H54 (cell line): ENCODE measurements at places on chromosomes 1 and 21.
A peak's percentile ranks its signal among the peaks of the same experiment; 100 is the strongest.

DNA sequence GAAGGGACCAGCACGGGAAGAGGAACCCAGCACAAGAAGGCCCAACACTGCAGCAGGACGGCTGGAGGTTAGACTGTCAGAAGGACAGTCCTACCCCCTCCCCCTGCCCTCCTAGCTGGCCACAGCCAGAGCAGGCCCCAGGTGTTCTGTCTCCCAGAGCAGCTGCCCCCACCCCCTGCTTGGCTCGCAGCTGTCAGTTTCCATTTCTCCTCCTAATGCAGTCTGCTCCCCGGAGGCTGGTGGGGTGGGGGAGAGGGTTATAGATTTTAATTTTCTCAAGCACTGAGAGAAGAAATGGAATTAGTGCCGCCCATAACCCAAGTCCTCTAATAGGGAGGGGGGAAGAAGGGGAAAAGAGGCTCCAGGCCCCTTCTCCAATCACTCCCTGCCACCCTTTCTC is 13.0 kb upstream of the PEAR1 start:
- no peak for DNase-seq

DNA sequence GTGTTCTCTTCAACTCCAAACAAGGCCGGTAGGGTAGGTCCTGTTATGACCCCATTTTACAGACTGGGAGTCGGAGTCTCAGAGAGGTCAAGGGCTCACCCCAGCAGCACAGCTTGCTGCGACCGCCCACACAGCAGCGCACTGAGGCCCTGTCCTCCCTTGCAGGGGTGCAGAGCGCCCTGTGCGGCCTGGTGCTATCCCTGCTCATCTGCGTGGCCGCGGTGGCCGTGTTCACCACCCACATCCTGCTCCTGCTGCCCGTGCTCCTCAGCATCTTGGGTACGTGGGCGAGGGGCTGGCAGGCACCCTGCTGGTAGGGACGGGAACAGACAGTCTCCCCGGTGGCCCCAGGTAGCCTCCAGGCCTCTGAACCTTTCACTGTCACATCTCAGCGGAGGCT is 55.9 kb downstream of the DISP3 start:
- no peak for DNase-seq

GRCh38 chr1:27018316-27018715 is 5.7 kb upstream of the TENT5B start:
- DNase-seq = no peak

GRCh38 chr1:9101510-9102146 is 27.3 kb downstream of the GPR157 start:
- peak; percentile 42 for DNase-seq

GRCh38 chr21:37372951-37373350 is 6.4 kb downstream of the DYRK1A start:
- DNase-seq = no peak

DNA sequence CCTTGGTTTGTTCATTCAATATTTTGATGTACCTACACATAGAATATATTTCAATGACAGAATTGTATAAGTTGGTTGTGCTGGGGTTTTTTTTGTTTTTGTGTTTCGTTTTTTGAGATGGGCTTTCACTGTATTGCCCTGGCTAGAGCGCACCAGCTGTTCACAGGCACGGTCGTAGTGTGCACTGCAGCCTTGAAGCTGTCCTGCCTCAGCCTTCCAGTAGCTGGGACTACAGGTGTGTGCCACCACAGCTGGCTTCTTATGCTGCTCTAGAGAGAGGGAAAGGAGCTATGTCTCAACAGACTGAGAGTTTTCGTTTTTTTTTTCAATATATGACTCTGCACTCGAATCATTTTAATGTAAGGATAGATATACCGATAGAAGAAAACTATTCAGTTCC is 102.6 kb downstream of the NTNG1 start:
- DNase-seq = no peak

GRCh38 chr1:160376525-160377131 is 9.8 kb downstream of the NHLH1 start:
- DNase-seq = peak; percentile 66

GRCh38 chr1:33363470-33363861 is 42.6 kb upstream of the A3GALT2 start:
- DNase-seq = no peak

DNA sequence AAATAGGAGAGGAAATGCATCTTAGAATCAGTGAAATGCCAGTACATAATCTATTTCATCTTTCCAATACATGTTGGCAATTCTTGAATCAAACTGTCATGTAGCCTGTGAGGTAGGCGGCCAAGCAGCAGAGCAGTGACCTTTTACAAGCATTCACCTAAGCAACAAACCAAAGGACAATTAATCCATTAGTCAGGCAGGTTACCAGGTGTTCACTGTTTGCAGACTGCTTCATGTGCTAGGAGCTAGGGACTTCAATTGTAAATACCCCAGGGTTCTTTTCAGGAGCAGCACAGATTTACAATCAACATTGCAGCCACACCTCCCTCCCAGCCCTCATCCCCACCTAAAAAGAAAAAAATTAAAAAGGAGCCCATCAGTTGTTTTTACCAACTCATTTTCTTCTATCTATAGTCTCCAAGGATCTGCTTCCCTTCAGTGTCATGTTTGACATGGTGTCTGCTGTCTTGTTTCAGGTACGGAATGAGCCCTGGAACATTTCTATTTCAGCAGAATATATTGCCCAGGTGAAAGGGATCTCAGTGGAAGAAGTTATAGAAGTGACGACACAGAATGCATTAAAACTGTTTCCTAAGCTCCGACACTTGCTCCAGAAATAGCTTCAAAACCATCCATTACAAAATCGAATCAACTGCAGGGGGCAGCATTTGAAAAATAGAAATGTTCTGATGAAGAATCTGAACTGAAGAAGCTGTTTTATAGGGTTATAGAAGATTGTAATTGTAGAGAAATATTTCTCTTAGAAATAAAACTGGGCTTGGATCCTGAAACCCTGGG is 23.0 kb downstream of the TATDN3 start:
- DNase-seq = no peak

- no peak for DNase-seq
Measured at GRCh38 chr1:115412286-115412685, 74.2 kb upstream of the NGF start.

- DNase-seq = no peak
Measured at GRCh38 chr1:81702903-81703302, 97.8 kb upstream of the ADGRL2 start.

- no peak for DNase-seq
Measured at GRCh38 chr1:151680391-151680790, 36.2 kb downstream of the CELF3 start.

GRCh38 chr21:44265734-44266270 is 4.1 kb upstream of the DNMT3L start:
- DNase-seq = no peak

GRCh38 chr1:1082239-1082775 is 8.2 kb upstream of the RNF223 start:
- no peak for DNase-seq

DNA sequence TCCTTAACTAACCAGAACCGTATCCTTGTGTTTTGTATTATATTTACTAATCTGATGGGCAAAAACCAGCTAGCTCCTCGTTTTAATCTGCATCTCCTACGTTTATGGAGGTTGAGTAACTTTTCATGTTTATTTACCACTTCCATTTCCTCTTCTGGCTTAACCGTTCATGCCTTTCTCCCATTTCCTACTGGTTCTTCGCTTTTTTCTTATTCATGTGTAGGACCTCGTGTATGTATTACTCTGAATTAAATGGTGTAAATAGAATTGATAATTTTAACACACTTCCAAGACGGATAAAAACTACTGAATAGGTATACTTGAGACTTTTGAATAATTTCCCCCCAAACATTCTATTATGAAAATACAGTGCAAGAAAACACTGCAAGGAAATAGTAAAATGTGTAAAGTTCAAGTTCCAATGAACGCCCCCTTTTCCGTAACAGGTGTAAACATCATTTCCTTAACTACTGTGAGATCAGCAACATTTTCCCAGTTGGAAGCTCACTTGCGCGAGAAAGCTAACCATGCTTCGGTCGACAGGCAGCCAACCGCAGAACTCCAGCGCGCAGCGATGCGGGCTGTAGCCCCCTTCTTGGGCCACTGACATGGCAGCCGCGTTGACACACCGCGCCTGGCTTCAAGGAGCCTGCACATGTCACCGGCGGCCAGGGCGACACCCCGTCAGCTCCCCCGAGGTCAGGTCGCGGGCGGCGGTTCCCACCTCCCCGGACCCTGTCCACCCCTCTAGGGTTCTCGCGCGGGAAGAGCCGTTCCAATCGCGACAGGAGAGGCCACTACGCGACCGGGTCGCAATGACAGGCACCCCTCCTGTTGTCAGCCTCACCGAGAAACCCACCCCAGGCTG is 816 bp downstream of the EDEM3 start:
- peak; percentile 16 for DNase-seq

GRCh38 chr1:91795591-91796389 is 90.2 kb downstream of the TGFBR3 start:
- no peak for DNase-seq

- no peak for DNase-seq
Measured at GRCh38 chr1:228803421-228803820, 68.1 kb downstream of the RHOU start.

DNA sequence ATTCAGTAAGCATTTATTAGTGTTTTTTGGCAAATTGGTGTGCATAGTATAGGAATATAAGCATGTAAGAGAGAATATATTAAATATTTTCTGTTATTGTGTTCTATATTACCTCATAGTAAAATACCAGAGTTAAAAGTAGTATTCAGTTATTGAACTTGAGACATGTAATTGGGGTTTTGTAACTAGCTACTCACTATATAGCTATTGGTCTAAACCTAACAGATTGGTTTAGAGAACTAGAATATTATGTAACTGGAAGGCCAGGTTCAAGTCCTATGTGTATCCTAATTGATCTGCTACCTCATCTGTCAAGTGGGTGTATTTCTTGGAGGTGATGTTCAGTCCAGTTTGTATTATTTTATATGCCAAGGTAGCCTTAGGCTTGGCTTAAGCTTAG is 26.3 kb downstream of the CLIC4 start:
- DNase-seq = no peak

- DNase-seq = no peak
Measured at GRCh38 chr1:156615946-156616345, 3.3 kb upstream of the HAPLN2 start.

DNA sequence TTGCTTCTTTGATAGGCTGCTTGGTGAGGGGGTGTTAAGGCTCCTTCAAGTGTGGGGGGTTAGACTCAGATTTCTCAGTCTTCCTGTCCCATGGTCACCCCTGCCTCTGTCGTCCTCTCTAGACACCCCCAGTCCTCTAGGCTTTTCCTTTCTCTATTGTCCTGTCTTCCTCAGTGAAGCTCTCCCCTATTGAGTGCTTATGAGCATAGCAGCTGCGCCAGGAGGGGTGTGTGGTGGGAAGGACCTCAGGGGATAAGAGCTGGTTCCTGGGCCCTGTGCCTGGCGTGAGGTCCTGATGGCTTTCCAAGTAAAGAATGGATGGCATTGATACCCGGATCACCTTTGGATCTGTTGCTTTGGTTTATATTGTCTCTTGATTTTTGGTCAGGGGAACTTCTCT is 69.1 kb downstream of the DIP2A start:
- DNase-seq = no peak

- no peak for DNase-seq
Measured at GRCh38 chr1:89771991-89772560, 48.8 kb upstream of the LRRC8D start.

- DNase-seq = no peak
Measured at GRCh38 chr1:88867743-88868521, 23.4 kb downstream of the GTF2B start.

DNA sequence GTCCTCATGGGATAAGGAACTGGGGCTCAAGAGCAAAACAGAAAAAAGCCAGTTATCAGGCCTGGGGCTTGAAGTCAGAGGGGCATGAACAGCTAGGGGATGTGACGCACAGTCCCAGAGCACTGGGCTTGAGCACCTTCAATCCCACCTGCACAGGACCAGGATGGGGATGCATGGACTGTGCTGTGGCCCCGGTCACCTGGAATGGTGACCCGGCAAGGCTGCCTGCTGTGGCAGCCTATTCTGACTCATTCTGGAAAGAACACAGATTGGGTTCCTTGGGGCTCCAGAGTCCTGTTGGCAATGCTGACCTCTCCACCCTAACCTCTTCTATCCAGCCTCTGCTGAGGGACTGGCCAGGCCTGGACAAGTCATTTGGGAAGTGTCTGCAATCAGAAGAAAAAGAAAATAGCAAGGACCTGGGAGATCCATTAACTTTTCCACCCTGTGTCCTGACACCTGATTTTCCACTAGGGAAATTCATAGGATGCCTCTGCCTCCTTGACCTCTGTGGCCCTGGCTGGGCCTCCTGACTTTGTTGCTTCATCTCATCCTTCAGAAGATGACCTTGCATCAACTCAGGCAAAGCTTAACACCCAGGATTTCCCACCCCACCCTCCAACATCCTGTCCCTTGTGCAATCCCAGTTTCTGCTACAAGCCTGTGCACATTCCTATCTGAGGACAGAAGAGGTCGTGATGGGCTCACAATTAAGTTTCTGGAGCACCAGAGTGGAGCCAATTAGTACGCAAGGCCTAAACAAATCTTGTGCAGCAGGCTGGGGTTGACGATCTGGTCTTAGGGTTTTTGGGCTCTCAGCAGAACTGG is 17.9 kb upstream of the FMOD start:
- no peak for DNase-seq

- DNase-seq = no peak
Measured at GRCh38 chr21:45845770-45846090, 135.8 kb upstream of the COL6A1 start.

GRCh38 chr1:118249641-118250040 is 64.6 kb upstream of the SPAG17 start:
- DNase-seq = no peak

- no peak for DNase-seq
Measured at GRCh38 chr1:47793563-47793962, 203.6 kb downstream of the TRABD2B start.

GRCh38 chr1:12630946-12631530 is 12.8 kb upstream of the AADACL4 start:
- DNase-seq = no peak

- no peak for DNase-seq
Measured at GRCh38 chr1:72117621-72118020, 164.7 kb downstream of the NEGR1 start.

DNA sequence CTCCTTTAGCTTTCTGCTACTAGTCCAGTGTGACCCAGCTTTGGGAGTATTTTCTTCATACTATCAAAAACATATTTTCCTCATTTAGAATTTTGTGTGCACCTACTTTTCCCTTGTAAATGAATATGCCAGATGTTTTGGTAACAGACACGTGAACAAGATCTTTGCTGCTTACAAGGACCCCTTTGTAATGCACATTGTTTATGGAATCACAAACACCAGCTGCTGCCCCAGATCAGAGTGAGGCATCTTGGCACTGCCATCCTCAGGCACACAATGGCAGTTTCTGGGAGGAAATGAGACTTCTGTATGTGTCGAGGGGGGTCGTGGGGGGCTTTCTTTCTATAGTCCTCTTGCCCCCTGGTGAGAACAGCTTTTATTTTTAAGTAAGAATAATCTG is 115.7 kb downstream of the RGL1 start:
- DNase-seq = no peak
